ENCODE measurements at places on chromosomes 1 and 21. TPM values are rescaled to one million over a fixed set of nuclear protein-coding genes. Genes with fewer than 3 reads are reported as not detected.

Gene PBX1
- total RNA-seq = 197 TPM

Gene LCA5L
- under 0.01 TPM for total RNA-seq

Gene FAM131C
- total RNA-seq = 1.2 TPM

Gene ITLN1
- total RNA-seq = not detected

Gene TAS1R3
- total RNA-seq = 0.41 TPM

Gene AVPR1B
- total RNA-seq = not detected

Gene FCN3
- total RNA-seq = not detected

Gene ASAP3
- total RNA-seq = 7.7 TPM

Gene SHE
- total RNA-seq = 2.0 TPM

Gene RPE65
- total RNA-seq = 0.41 TPM
